Panc1 (cell line): ENCODE measurements at places on chromosomes 7 and 10. TPM values are rescaled to one million over a fixed set of nuclear protein-coding genes. Genes with fewer than 3 reads are reported as not detected.

DPYSL4 gene
- total RNA-seq = 9.9 TPM

- DNase-seq = no peak
Observed at GRCh38 chr7:73597978-73598782, 19.8 kb upstream of the TBL2 start.

- DNase-seq = no peak
Observed at GRCh38 chr7:31102151-31102972, 50.3 kb downstream of the ADCYAP1R1 start.

- DNase-seq = no peak
Observed at GRCh38 chr7:19101909-19102308, 15.5 kb downstream of the TWIST1 start.

DNA sequence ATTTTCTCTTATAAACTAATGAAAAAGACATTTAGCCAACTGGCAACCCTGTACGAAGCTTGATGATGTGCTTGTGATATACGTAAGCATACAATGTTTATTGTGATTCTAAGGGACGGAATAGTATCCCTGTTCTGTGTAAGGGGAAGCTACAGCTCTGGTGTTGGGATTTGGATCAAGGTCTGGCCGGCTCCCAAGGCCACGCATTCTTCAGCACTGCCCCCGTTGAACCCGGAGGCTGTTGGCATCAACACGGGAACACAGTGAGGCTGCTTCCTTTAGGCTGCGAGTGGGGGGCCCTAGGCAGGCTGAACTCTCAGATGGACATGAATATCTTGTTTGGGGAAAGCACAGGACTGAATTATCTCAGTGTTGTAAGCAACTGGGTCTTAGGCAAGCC, 180.6 kb downstream of the CAMK1D start:
- no peak for DNase-seq
